ENCODE measurements at places on chromosomes 3 and 15. TPM values are rescaled to one million over a fixed set of nuclear protein-coding genes. Genes with fewer than 3 reads are reported as not detected.

- no peak for DNase-seq
These were observed 20.6 kb upstream of the KCTD6 start for GRCh38 chr3:58471025-58471887.

GRCh38 chr15:31271711-31272557, 54.7 kb upstream of the KLF13 start:
- no peak for DNase-seq

- DNase-seq: no peak
These were observed 91.2 kb downstream of the CEMIP start for GRCh38 chr15:80870366-80870765.

GRCh38 chr15:70701891-70702568, 61.3 kb downstream of the UACA start:
- no peak for DNase-seq

GRCh38 chr3:56610669-56611335, 53.8 kb downstream of the CCDC66 start:
- no peak for DNase-seq

GRCh38 chr15:91113030-91113429, 13.0 kb downstream of the SV2B start:
- DNase-seq: no peak

DNA sequence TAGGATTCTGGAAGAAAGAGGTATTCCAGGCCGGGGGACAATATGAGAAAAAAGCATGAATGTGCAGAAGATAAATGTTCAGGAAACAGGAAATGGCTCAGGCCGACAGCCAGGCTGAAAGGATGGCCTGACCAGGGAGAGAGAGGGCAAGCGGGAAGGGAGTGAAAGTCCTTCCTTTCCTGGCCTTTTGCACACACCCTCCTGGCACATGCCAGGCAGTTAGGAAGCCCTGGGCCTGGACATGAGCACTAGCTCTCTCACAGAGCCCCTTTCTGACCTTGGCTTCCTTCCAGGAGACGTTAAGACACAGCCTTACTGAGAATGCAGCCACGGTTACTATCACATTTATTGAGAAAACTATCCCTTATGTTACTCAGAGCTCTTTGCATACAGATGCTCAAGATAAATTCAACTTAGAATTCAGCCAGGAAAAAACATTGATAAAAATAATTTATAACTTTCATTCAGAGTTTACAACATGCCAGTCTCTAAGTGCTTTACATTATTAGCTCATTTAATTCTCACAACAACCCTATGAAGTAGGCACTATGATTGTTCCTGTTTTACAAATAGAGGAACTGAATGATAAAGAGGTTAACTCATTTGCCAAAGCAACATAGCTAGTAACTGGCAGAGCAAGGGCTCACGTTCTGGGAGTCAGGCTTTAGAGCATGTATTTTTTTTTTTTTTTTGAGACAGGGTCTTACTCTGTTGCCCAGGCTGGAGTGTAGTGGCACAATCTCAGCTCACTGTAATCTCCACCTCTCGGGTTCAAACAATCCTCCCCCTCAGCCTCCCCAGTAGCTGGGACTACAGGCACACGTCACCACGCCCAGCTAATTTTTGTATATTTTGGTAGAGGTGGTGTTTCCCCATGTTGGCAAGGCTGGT, 39.4 kb upstream of the SMAD3 start:
- DNase-seq: no peak

GRCh38 chr3:156459434-156459833, 95.5 kb downstream of the SSR3 start:
- no peak for DNase-seq

- no peak for DNase-seq
These were observed 46.4 kb downstream of the C3orf20 start for GRCh38 chr3:14721126-14721864.

The DHFR2 gene
- polyA plus RNA-seq: 10.0 TPM

The GRK7 gene
- polyA plus RNA-seq: 0.26 TPM

The DYNC1LI1 gene
- polyA plus RNA-seq: 44.0 TPM

The RTP3 gene
- polyA plus RNA-seq: not detected

The ZNF660 gene
- polyA plus RNA-seq: 15.7 TPM

The KCNMB2 gene
- 36.7 TPM for polyA plus RNA-seq

The ATP2C1 gene
- 154 TPM for polyA plus RNA-seq

The CAPN7 gene
- polyA plus RNA-seq: 59.5 TPM
